ENCODE measurements at places on chromosomes 12 and 14.

- no peak for DNase-seq
Measured at GRCh38 chr12:104828015-104828414, 130.1 kb downstream of the SLC41A2 start.

- peak; percentile 9 for DNase-seq
Measured at GRCh38 chr14:20328705-20329104, 4.4 kb downstream of the CCNB1IP1 start.

DNA sequence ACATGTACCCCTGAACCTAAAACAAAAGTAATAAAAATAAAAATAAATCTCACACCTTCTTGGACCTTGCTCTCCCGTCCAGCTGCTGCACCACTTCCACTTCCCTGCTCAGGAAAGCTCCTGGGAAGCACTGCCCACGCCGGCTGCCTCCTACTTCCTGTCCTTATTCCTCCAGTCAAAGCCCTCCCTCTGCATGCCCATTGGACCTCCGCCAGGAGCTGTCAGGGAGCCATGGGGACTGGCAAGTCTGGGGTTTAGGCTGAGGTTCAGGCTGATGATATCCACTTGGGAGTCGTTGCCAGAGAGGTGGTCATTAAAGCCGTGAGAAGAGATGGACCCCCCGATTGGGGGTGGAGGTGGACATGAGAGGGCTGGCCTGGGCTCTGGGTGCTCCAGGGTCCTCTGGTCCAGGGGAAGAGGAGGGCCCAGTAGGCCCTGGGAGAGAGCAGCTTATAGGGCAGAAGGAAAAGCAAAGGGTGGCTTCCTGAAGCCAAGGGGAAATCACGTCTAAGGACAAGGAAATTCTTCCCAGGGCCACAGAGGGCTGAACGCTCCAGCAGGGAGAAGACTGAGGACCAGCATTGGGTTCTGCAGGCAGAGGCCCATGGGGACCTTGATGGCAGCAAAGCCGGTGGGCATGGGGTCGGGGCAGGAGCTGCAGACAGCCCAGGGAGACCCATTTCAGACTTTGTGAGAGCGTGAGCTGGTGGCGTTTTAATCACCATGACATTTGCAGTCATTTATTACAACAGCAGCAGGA, 78.7 kb downstream of the FZD10 start:
- peak; percentile 33 for DNase-seq

- no peak for DNase-seq
Measured at GRCh38 chr14:88630565-88630964, 67.7 kb downstream of the ZC3H14 start.
